ENCODE measurements at places on chromosomes 7 and 10. TPM values are rescaled to one million over a fixed set of nuclear protein-coding genes. Genes with fewer than 3 reads are reported as not detected.

- no peak for DNase-seq
These were observed 368.5 kb upstream of the MYO3A start for GRCh38 chr10:25565570-25565969.

COL17A1 gene
- total RNA-seq = 0.84 TPM

MBL2 gene
- total RNA-seq = not detected

GRCh38 chr10:59991661-59992060 is 85.3 kb upstream of the CCDC6 start:
- peak; percentile 20 for DNase-seq

All from dermis blood vessel endothelial cell (primary cell).